ENCODE measurements at places on chromosomes 1 and 21. TPM values are rescaled to one million over a fixed set of nuclear protein-coding genes. Genes with fewer than 3 reads are reported as not detected.

The TRIM67 gene
- not detected for total RNA-seq

The PRAMEF1 gene
- total RNA-seq, result not detected

The CRP gene
- not detected for total RNA-seq

The TMEM240 gene
- total RNA-seq, result not detected

The WNT9A gene
- total RNA-seq, result 3.1 TPM

The ERICH3 gene
- not detected for total RNA-seq

The PAX7 gene
- not detected for total RNA-seq
